Fibroblast of skin of abdomen (primary cell): ENCODE measurements at places on chromosomes 2 and 18.

DNA sequence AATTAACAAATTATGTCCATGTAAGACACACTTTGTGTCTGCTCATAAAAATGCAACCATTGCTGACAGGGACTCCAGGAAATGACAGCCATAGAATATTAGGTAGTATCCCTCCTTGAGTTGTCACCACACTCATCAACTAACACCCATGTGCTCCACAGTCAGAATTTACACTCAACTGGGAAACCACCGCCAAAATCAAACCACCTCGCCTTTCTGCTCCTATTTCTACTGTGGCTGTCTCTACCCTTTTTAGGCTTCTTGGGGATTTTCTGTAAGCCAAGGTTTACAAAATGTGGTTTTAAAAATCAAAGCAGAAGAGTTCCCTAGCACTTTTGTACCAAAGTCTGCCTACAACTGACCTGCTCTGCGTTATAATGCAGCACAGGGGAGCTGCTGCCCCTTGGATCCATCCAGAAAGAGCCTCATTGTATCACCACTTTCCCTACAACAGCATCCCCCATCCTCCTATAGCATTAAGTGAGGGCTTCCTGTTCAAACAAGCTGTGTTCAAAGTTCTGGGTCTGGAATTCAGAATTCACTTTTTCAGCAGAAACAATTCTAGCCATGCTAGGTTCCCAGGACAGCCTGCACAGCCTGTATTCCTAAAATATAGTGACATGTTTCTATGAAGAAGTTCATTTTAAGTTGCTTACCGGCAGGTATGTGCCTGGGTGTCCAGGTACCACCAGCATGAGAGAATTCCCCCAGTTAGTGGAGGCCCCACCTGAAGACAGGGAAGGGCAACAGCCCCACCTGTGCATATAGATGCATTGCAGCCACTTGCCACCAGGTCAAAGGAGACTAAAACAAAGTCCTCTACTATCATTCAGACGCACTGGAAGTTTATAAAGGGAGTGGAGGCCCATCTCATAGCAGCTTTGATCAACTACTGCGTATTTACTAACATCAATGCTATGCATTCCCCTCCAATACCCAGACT lies 104.3 kb downstream of the MYO5B start:
- DNase-seq = no peak

- no peak for DNase-seq
Observed at GRCh38 chr2:232129483-232129882, 168.0 kb downstream of the DIS3L2 start.

DNA sequence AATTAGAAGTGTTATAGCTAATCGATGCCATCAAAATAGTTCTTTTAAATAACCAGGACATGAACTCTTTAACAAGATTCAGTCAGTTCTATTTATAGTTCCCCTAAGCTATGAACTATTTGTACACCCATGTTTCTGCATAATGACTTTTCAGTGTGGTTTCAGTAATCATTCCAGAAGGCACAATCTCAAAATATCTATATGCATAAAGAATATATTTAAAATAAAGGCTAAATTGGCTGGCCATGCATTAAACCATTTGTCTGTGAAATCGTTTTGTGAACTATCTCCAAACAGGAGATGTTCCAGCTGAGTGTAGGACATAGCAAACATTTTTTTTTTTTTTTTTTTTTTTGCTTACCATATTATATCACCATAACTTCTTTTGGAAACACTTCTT lies 719.3 kb downstream of the PLCL1 start:
- DNase-seq = no peak

GRCh38 chr2:52597346-52597745 lies 1170.3 kb upstream of the CHAC2 start:
- DNase-seq = no peak

- DNase-seq = no peak
Observed at GRCh38 chr2:73736378-73736777, 767 bp downstream of the TPRKB start.

DNA sequence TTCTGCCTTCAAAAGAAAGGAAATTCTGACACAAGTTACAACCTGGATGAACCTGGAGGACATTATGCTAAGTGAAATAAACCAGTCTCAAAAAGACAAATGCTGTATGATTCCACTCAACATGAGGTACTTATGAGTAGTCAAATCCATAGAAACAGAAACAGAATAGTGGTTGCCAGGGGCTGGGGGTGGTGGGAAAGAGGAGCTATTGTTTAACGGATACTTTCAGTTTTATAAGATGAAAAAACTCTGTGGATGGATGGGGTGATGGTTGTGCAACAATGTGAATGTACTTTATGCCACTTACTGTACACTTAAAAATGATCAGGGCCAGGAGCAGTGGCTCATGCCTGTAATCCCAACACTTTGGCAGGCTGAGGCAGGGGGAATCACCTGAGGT lies 15.4 kb downstream of the SLC35F5 start:
- no peak for DNase-seq
